ENCODE measurements at places on chromosomes 13 and 19.

- DNase-seq = no peak
Observed at GRCh38 chr19:53865523-53865917, 2.2 kb upstream of the MYADM start.

GRCh38 chr19:7550987-7551761 is 15.7 kb downstream of the PNPLA6 start:
- peak; percentile 79 for DNase-seq

DNA sequence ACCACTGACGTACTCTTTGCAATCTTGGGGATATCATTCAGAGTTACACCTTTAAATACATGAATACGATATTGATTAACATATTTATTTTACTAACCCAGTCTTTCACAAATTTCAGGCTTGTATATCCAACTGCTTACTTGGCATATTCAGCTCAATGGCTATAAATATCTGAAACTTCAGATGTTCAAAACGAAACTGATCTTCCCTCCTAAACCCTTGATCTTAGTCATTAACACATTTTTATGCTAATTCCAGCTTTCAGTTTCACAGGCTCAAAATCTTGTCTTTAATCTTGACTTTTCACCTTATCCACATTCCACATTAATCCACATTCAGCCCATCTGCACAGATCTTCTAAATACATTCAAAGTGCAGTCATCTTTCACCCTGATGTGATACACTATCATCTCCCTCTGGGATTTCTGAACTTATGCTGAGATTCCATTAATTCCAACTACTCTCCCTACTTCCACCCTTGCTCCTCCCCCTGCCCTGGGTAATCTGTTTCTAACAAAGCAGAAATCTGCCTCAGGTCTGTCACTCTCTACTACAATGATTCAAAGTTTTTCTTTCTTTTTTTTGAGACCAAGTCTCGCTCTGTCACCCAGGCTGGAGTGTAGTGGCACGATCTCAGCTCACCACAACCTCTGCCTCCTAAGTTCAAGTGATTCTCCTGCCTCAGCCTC is 387.2 kb downstream of the GPC5 start:
- DNase-seq = no peak

GRCh38 chr13:101146101-101146898 is 270.0 kb downstream of the NALCN start:
- DNase-seq = no peak

GRCh38 chr19:18993115-18993514 is 40.2 kb downstream of the SUGP2 start:
- DNase-seq = no peak

- no peak for DNase-seq
Observed at GRCh38 chr19:16516923-16517610, 20.9 kb downstream of the C19orf44 start.

DNA sequence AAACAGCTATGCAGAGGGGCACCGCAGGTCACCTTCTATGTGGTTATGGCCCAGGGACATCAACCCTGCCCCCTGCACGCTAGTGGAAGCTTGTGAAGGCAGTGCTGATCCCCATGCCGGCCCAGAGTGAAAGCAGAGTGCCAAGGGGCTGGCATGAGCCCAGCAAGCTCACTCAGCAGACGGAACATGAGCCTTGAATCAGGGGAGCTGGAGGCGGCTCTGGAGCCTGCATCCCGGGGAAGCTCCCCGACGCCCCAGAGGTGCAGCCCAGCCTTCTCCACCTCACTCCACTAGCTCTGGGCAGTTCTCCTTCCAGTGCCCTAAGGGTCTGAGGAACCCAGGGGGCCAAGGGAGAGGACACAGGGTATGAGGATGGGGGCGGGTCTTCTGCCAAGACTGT is 19.0 kb upstream of the ISYNA1 start:
- DNase-seq = no peak

DNA sequence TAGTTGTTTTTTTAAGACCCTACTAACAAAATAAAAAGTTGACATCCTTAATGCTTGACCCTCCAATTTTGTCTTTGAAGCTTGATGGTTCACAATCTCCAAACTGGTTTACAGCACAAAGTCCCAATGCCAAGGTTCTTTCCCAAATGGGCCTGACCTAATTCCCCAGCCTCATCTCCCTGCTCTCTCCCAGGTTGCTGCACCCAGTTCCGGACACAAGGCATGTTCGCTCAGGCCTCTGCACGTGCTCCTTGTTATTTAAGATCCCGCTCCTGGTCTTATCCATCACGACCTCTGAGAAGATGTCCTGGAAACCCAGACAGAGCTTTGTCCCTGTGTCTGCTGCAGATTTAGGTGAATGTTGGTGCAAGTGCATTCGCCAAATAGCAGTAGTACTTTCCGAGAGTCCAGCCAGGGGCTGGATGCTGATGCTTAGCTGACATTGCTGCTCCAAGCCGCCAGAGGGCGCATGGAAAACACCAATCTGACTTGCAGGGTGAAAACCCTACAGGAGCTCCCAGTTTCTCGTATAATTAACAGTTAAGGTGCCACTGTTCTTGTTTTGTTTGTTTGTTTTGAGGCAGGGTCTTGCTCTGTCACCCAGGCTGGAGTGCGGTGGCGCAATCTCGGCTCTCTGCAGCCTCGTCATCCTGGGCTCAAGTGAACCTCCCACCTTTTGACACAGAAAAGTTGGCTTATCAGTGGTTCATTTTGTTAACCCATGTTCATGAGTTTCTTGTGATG is 18.5 kb downstream of the LYPD3 start:
- peak; percentile 77 for DNase-seq

- no peak for DNase-seq
Observed at GRCh38 chr13:69553976-69554375, 553.6 kb upstream of the ATXN8OS start.

- DNase-seq = no peak
Observed at GRCh38 chr19:2047449-2048103, 3.5 kb downstream of the MKNK2 start.

DNA sequence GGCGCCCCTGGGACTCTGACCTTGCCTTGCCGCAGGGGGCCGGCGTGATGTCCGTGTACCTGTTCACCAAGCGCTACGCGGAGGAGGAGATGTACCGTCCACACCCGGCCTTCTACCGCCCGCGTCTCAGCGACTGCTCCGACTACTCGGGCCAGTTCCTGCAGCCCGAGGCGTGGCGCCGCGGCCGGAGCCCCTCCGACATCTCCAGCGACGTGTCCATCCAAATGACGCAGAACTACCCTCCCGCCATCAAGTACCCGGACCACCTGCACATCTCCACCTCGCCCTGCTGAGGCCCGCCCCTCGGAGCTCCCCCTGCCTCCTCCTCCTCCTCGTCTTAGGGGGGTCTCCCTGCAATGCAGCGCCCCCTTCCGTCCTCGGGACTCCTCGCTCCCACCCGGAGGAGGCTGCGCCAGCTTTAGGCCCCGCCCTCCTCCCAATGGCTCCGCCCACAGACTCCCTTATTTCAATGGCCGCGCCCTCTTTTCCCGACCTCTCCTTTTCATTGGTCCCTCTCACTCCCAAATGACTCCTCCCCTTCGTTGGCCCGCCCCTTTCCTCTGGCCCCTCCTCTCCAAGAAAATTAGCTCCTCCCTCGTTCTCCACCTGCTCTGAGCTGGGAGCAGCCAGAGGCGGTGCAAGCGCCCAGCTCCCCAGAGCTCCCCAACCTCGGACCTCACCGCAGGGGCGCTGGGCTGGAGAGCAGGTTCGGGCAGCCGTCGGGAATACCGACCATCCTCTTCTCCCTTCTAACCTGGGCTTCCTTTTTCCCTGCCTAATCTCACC is 20.5 kb upstream of the CACNG8 start:
- peak; percentile 70 for DNase-seq

DNA sequence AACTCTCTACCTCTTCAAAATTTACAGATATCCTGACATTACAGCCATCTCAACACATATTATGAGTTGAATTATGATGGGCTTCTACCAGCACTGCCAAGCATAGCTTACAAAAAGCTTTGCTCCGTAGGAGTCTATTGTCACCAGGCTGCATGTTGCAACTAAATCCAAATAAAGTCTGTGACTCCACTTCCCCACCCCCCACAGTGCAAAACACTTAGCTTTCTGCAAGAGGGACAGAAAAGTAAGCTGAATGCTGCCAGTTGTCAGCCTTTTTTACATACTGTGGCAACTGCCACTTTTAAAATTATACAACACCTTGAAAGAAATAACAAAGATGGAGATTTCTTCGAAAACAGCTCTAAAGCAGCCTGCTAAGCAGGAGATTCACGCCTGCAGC is 189.1 kb downstream of the FGF14 start:
- DNase-seq = no peak

- DNase-seq = no peak
Observed at GRCh38 chr19:55494172-55494761, 6.0 kb downstream of the SSC5D start.

DNA sequence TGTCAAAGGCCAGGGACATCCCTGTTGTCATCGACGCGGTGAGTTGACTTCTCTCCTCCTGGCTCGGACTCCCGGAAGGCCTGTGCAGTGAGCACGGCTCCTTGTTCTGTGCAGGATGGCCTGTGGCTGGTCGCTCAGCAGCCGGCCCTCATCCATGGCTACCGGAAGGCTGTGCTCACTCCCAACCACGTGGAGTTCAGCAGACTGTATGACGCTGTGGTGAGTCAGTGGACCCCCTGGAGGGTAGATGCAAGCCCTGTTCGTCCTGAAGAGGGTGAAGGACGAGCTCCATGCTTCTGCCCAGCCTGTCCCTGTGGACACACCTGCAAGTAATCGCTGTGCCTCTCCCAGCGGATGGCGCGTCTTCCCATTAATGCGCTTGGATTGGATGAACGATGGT is 19.2 kb downstream of the NAXD start:
- no peak for DNase-seq

- no peak for DNase-seq
Observed at GRCh38 chr13:63307228-63307627, 1891.6 kb upstream of the PCDH20 start.

GRCh38 chr19:41223431-41224234 is 4.6 kb downstream of the AXL start:
- no peak for DNase-seq

DNA sequence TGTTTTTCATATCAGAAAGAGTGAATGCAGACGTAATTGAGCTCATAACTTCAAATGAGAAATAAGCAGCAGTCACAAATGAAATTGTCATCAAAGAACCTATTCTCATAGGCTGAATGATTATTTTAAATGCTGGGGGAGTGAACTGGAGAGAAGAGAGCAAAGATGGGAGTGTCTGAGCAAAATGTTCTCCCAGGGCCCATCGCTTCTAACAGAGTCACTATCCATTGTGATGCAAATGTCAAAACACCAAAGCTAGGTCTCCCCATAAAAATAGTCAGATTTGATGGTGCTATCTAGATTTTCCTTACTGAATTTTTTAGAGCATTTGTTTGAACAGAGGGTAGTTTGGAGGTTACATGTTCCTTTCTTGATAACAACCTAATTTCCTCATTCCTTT is 278.7 kb downstream of the PCDH9 start:
- no peak for DNase-seq

DNA sequence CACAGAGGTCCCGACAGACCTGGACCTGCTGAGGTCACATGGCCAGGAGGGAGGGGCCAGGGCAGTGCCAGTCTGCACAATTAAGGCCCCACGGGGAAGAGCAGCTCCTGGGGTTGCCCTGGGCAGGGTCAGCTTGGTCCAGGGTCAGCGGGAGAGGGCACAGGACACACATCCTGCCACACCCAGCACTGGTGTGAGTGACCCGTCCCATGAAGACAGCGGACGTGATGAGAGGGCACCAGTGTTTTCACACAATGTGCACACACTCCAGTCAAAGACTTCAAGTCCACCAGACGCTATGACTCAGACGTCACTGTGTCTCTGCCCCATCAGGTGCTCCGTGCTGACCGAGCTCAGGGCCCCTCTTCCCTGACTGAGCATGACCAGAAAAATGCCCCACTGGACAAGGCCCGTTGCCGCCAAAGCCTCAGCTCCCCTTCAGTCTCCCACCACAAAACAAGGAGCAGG is 4.2 kb downstream of the TMEM259 start:
- no peak for DNase-seq

Measured in endothelial cell (in vitro differentiated cells).